ENCODE measurements at places on chromosomes 3 and 15. TPM values are rescaled to one million over a fixed set of nuclear protein-coding genes. Genes with fewer than 3 reads are reported as not detected.

GRCh38 chr15:69557707-69558409, 105.2 kb downstream of the RPLP1 start:
- H3K27me3 ChIP-seq = peaks cover 6% of the 10 kb centered on the region
- H3K4me3 ChIP-seq = no peak overlapping the region
- H3K36me3 ChIP-seq = no peaks in the 10 kb centered on the region
- no peaks in the 10 kb centered on the region for H3K4me1 ChIP-seq

GRCh38 chr3:102002056-102002455, 152.7 kb downstream of the NFKBIZ start:
- H3K36me3 ChIP-seq = peaks cover 2% of the 10 kb centered on the region
- no peaks in the 10 kb centered on the region for H3K4me1 ChIP-seq
- peaks cover 18% of the 10 kb centered on the region for H3K27me3 ChIP-seq
- H3K4me3 ChIP-seq = no peak overlapping the region
- no peak for DNase-seq

DNA sequence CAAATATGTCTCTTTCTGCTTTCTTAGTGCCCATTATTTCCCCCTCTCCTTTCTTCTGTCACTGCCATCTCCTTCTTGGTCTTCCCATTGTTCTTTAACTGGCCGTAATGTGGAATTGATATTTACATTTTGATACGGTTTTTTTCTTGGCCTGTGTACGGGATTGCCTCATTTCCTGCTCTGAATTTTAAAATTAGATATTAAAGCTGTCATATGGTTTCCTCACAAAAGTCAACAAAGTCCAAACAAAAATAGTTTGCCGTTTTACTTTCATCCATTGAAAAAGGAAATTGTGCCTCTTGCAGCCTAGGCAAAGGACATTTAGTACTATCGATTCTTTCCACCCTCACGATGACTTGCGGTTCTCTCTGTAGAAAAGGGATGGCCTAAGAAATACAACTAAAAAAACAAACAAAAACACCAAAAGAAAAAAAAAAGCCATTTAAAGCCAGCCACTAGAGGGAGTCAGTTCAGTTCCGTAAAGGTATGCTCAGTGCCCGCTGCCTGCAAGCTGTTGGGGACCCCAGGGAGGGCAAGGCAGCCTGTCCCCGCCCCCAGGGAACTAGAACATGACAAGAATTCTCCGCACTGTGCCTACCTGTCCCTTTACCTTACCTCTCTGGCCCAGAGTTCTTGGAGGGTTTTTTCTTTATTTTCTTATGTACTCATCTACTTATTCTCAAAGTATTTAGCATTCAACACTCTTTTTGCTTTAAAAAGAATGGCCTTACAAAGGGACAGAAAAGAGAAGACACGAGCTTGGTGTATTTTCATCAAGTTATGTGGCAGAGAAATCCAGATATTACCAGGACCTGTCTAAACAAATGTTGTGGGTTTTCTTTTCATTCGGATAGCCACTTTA, 30.0 kb upstream of the NR2E3 start:
- DNase-seq = peak; percentile 63
- peaks cover 6% of the 10 kb centered on the region for H3K27me3 ChIP-seq
- H3K4me3 ChIP-seq = peak overlapping the region; percentile 37
- H3K36me3 ChIP-seq = no peaks in the 10 kb centered on the region
- H3K4me1 ChIP-seq = peaks cover 27% of the 10 kb centered on the region

GRCh38 chr15:98439523-98439942, 208.8 kb upstream of the IGF1R start:
- H3K27ac ChIP-seq = no peak overlapping the region
- no peaks in the 10 kb centered on the region for H3K36me3 ChIP-seq
- H3K4me3 ChIP-seq = no peak overlapping the region
- DNase-seq = no peak

The OXNAD1 gene
- 44.9 TPM for total RNA-seq

The CFAP100 gene
- total RNA-seq = not detected

The IMPG2 gene
- 0.23 TPM for total RNA-seq

Data from activated CD8-positive, alpha-beta memory T cell treated with anti-CD3 and anti-CD28 coated beads, Interleukin-2, amount 10 ng/mL, durations not matched to agents 7 days and 5 days (primary cell).